Endodermal cell (in vitro differentiated cells): ENCODE measurements at places on chromosomes 1 and 21. TPM values are rescaled to one million over a fixed set of nuclear protein-coding genes. Genes with fewer than 3 reads are reported as not detected.

- no peak for DNase-seq
Observed at GRCh38 chr1:113981962-113982931, 3.0 kb downstream of the OLFML3 start.

- no peak for DNase-seq
Observed at GRCh38 chr1:186188736-186189135, 186.3 kb downstream of the TPR start.

Gene FCRL6
- total RNA-seq = not detected in 3 replicates

- DNase-seq = no peak
Observed at GRCh38 chr1:201774224-201774982, 54.6 kb upstream of the IPO9 start.

DNA sequence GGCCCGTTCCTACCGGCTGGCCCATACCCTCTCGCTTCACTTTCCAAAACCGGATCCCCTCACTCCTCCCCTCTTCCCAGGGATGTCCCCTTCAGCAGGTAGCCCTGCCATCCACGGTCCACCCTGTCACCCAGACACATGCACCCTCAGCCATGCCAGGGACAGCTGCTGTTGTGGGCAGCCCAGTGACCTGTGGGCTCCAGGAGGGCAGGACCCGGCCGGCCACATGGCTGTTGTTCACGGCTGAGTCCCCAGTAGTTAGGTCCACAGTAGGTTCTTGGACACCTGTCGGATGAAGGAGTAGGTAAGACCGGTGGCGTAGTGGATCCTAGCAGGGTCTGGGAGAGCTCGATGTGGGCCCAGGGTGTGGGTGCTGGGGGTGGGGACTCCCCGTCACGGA is 12.5 kb downstream of the SPSB1 start:
- no peak for DNase-seq

GRCh38 chr21:36381841-36382589 is 3.2 kb upstream of the CHAF1B start:
- DNase-seq = no peak

Gene CDA
- total RNA-seq = 24.3 and 26.2 TPM in 2 replicates

- DNase-seq = no peak
Observed at GRCh38 chr1:101587741-101588140, 350.9 kb downstream of the S1PR1 start.

- DNase-seq = peak; percentile 93
Observed at GRCh38 chr1:27643600-27644368, 8.8 kb upstream of the FGR start.

DNA sequence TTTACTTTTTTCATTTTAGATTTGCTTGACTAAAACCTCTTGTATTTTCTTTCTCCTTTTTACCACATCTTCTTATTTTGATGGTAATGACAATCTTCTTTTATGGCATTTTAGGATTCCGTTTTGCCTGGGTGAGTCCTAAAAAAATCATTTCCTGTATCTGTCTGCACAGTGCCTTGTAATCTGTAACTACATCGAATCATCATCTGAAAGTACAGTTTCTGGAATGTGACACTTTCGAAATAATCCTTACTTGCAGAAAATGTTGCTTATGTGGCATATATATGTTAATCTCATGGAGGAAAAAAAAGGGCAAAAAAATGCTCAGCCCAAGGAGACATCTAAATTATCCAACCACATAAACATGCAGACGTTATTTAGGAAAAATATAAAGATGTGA is 29.0 kb downstream of the GREM2 start:
- DNase-seq = no peak

DNA sequence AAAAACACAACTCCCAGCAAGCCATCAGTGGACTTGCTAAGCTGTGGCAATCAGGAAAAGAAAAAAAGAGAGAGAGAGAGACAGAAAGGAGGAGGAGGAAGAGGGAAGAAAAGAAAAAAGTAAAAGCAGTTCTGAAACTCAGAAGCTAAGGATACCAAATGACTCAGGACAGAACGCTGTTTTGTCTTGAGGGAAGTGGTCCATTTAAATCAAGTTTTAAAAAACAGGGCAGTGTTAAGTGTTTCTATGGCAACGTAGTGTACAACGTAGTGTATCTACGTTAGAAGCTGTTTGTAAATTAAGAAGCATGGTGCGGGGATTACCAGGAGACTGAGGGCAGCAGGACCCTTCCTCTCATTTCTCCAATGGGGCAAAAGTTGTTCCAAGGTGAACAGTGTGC is 5.8 kb downstream of the ADORA3 start:
- no peak for DNase-seq

Gene RNU1-2
- 2,483 and 2,807 TPM in 2 replicates for total RNA-seq

GRCh38 chr1:201877877-201878401 is 10.8 kb upstream of the SHISA4 start:
- peak; percentile 79 for DNase-seq

- DNase-seq = peak; percentile 61
Observed at GRCh38 chr1:31297277-31298247, 730 bp downstream of the ZCCHC17 start.

Gene RNU1-1
- 2,322 to 3,611 TPM (median 3,596 TPM) in 3 replicates for total RNA-seq

Gene PCNX2
- 34.3 and 39.1 TPM in 2 replicates for total RNA-seq

Gene OR6K3
- not detected in 2 replicates for total RNA-seq

GRCh38 chr1:34976384-34977209 is 8.6 kb downstream of the TMEM35B start:
- DNase-seq = no peak

Gene SNX7
- total RNA-seq = 37.5 and 39.1 TPM in 2 replicates

GRCh38 chr1:32989160-32990050 is 24.8 kb upstream of the RNF19B start:
- DNase-seq = peak; percentile 54

DNA sequence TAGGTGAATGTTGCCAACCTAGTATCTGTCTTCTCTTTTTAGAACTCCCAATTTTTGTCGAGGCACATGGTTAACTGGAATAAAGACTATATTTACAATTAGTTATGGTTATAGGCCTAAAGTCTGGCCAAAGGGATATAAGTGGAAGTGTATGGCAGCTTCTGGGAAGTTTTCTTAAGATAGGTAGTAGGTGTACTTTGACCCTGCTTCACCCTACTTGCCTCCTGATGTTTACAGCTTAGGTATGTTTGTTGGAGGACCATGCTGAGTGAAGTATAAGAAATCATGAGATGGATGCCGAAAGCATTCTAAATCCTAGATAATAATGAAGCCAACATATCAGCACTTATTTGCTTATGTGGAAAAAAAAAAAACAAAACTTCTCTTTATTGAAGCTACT is 272.1 kb downstream of the S1PR1 start:
- no peak for DNase-seq

DNA sequence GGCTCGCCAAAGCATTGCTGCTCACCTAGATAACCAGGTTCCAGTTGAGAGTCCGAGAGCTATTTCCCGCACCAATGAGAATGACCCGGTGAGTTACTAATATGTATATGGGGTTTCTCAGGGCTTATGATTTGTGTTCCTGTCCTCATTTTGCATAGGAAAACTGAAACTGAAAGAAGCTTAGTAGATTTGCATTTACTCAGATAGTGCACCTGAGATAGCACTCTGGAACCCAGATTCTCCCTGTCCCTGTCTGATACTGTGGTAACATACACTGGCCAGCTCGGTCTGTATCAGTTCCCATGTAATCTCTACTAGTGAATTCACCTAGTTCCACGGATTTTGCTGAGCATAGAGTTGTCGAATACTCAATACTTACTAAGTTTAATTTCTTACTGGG is 28.1 kb downstream of the DAP3 start:
- no peak for DNase-seq

Gene MIGA1
- total RNA-seq = 9.5 to 9.8 TPM (median 9.7 TPM) in 3 replicates

DNA sequence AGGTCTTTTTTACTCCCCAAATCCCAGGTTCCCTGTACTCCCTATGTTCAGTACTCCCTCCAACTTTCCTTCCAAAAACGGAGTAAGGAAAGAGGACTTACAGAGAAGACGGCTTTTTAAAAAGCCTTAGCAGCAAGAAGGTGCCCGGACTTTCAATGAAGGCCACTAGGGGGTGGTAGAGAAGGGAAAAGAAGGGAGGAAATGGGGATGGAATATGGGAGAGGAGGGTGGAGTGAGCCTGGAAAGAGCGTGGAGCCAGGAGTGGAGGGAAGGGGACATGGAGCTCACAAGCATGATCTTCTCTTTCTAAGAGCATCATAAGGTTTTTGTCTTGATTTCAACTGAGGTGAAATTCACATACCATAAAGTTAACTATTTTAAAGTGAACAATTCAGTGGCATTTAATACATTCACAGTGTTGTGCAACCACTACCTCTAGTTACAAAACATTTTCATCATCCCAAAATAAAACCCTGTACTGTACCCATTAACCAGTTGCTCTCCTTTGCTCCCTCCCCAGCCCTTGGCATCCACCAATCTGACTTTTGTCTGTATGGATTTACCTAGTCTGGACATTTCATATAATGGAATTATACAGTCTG is 129.9 kb downstream of the ZNF281 start:
- peak; percentile 90 for DNase-seq

Gene BLACAT1
- total RNA-seq = 5.2 and 7.6 TPM in 2 replicates

DNA sequence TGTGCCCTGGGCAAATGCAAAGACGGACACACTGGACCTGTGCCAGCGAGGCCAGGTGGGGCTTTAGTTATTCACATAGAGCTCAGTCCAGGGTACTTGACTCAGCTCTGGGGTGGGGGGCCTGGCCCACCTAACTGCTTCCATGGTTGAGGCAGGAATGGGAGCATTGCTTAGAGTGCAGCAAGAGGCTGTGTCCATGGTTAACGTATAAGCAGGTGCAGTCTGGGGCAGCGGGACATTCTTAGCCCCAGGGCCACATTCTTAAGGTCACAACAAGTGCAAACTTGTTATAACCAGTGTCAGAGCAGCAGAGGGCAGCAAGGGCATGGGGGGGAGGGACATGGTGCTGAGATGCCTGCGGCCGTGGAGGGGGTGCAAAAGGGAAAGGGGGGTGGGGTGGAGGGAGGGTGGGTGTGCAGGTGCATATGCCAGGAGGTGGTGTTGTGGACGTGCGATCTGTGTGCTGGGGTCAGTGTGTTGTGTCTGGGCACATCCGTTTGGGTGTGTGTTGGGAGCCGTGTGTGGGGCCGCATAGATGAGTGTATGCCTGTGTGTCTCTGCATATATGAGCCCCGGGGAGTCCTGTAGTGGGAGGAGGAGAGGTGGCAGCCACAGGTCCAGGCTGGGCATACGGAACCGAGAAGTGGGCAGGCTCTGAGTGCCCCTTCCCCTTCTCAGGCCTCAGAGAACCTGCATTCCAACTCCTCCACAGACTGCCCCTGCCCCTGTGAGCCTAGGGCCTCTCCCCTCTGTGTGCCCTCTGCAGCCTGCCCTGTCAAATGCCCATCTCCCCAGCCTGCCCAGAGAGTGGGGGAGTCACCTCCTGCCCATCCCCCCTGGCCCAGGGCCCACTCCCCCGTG is 8.4 kb downstream of the KCNJ10 start:
- DNase-seq = peak; percentile 65

DNA sequence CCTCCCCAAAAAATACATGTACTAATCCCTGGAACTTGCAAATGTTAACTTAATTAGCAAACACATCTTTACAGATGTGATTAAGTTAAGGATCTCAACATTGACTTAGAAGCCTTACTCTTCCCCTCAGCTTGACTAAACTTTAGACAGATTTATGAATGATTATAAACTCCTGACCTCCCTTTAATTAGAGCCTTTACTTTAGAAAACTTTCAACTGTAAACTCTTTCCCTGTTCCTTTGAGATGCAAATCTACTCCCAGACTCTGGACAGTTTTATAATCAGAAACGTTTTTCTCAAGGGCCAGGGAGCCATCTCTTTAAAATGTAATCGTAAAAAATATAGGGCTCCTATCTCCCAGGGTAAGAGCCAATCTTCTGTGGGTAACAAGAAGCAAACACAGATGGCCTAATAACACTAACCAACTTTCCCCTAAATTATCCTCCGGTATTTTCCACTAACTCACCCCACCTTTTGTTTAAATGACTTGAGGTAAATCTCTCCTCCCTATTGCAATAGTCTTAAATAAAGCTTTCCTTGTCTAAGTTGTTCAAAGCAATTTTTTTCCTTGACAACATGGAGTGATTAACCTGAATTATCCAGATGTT is 284.1 kb downstream of the BRINP3 start:
- DNase-seq = no peak

- DNase-seq = no peak
Observed at GRCh38 chr1:211236633-211237320, 22.4 kb upstream of the RCOR3 start.

DNA sequence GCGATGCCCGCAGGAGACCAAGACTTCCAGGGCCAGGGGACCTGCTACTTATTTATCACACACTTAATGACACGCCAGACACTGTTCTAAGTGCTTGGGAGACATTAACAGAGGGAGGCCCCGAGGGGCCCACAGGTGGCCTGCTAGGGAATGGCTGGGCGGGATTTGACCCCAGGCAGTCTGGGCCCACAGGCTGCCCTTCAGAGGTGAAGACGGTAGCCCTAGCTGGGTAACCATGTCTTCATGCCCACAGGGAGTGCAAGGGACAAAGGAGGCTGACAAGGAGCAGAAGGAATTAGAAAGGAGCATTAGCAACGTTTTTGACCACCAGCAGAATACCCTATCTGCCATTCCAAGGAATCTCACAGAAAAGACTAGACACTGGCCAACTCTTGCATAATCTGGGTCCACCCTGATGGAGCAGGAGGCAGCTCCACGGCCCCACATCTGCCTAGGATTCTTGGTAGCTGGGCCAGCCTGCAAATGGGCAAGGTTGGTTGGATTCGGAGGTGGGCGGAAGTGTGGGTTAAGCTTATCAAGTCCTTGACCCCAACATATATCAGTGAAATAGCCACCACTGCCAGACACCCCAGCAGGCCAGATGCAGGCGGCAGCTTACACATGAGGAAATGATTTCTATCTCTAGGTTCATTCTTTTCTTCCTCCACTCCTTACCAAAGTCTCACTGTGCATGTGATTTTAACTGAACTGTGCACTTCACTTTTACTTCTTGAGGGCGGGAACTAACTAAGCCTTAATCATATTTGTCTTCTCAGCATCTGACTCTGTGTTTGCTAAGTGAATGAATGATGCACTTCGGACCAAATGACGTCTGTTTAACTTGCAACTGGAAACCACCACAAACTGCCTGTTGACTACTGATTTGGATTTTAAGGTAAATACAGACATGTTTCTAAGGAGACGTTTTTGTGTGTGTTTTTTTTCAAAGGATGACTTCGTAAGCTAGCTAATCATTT is 3.4 kb upstream of the ETS2 start:
- no peak for DNase-seq

DNA sequence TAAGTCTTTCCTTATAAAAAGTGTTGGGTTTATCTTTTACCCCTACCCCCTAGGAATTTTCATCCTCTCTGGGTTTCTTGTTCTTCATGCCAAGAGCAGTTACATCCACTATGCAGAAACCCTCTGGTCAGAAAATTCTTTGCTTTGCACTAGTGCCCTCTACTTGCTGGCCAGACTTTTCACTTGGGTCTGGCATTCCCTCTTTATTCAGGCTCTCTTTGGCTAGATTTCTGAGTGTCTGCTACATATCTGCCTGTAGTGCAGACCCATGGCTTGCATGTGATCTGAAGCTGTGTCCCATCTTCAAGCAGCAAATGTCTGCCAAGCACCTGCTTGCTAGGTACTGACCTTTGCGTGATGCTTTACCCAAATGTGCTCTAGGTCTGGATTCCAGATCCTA is 237.0 kb downstream of the GPATCH2 start:
- no peak for DNase-seq

- no peak for DNase-seq
Observed at GRCh38 chr1:199982606-199983005, 44.9 kb upstream of the NR5A2 start.
